ENCODE measurements at places on chromosomes 1 and 21.

DNA sequence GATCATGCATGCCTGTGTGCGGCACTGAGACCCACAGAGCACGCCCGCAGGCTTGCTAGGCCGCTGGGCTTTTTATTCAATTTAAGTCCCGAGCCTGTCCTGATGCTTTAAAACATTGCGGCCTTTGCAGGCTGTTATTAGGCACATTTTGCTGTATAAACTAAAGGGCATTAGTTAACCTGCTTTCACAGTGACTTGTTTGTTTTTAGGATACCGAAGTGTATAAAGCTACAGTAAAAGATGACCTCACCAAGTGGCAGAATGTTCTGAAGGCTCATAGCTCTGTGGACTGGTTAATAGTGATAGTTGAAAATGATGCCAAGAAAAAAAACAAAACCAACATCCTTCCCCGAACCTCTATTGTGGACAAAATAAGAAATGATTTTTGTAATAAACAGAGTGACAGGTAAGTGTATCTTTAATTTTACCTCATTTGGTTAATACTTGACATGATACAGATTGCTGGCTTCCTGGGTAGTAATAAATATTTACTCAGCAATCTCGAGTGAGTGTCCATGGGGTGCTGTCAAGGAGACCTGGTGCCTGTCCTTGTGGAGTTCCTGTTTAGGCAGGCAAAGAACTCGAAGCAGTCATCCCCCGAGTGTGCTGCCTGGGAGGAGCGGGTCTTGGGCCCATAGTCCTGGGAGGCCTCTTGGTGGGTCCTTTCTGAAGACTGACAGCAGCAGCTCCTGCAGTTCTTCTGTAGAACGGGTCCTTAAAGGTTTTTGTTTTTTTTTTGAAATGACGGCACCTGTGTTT lies 40.1 kb downstream of the TRAPPC10 start:
- no peak for DNase-seq

DNA sequence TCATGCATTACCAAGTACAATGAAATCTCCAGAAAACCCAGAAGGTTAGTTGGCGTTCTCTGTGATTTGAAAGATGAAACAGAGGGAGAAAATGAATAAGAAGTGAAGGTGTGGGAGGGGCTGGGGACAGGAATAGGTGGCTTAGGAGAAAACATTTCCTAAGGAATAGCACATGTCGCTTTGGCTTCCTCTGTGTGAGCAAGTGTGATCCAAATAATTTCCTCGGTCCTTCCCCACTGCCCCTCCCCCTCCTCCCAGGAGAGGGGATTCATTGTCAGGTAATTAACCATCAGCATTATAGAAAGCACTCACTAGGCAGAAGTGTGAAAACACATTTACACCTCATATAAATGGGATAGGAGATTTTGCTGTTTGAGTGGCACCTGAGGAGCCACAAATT lies 105.5 kb downstream of the NUF2 start:
- DNase-seq: no peak

DNA sequence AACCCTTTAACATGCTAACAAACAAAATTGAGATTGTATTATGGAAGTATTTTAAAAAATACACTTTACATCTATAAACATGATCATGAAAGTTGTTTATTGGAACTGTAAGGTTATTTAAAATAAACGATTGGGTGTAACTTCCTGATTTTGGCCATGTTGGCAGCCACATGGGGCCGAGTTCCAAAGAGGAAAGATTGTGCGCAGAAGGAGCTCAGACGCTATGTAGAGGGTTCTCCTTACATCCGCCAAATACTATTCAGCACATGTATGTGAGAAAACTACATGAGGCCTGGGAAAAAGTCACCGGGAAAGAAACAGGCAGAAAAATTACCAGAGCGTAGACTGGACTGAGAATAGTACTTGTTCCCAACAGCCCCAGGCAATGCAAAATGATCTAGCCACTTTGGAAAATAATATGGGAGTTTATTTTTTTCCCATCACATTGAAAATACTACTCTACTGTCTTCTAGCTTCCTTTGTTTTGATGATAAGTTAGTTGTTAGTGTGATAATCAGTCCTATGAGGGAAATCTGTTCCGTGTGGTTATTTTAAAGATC lies 35.7 kb upstream of the B3GALT2 start:
- DNase-seq: no peak

- no peak for DNase-seq
Observed at GRCh38 chr1:33165209-33165608, 16.6 kb downstream of the TRIM62 start.

- no peak for DNase-seq
Observed at GRCh38 chr1:66248746-66249145, 285.2 kb upstream of the SGIP1 start.

DNA sequence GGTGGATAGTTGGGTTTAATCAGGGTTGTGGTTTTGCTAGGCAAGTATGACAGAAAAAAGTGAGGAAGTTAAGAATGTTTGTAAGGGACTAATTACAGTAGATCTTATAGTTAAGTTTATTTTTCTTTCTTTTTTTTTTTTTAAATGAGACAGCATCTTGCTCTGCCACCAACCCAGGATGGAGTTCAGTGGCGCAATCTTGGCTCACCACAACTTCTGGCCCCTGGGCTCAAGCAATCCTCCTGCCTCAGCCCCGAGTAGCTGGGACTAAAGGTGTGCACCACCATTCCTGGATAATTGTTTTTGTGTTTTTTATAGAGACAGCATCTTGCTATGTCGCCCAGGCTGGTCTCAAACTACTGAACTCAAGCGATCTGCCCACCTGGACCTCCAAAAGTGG lies 41.7 kb downstream of the EYA3 start:
- peak; percentile 12 for DNase-seq
